ENCODE measurements at places on chromosomes 2 and 18. TPM values are rescaled to one million over a fixed set of nuclear protein-coding genes. Genes with fewer than 3 reads are reported as not detected.

Gene OBSL1
- 427 TPM for polyA plus RNA-seq

Gene SPEG
- polyA plus RNA-seq, result 4.3 TPM

Gene FSHR
- polyA plus RNA-seq, result not detected

Gene KIF3C
- polyA plus RNA-seq, result 2.8 TPM

Gene GREB1
- 2.2 TPM for polyA plus RNA-seq
